ENCODE measurements at places on chromosomes 2 and 18.

DNA sequence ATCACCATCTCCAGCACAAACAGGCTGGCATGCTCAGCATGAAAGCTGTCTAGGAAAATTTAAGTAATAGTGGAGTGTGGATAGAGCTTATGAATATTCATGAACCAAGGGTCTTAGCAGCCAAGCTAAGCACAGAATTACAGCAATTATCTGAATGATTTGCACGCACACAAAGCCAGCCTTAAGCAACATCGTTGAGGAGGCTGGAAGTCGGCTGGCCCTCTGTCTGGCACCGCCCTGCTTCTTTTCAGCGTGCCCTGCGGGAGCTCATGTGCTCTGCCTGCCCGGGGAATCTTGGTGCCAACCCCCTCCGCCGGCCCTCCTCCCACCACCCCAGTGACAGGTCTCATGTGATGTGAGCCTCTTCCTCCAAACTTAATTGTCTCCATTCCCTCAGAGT is 540.1 kb downstream of the CMPK2 start:
- peak; percentile 70 for DNase-seq

DNA sequence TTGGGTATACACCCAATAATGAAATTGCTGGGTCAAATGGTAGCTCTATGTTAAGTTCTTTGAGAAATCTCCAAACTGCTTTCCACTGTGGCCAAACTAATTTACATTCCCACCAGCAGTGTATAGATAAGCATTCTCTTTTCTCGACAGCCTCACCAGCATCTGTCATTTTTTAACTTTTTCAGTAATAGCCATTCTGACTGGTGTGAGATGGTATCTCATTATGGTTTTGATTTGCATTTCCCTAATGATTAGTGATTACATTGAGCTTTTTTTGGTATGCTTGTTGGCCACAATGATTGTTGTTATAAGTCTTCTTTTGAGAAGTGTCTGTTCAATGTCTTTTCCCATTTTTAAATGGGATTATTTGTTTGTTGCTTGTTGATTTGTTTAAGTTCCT is 50.4 kb upstream of the EPAS1 start:
- no peak for DNase-seq

- DNase-seq = no peak
Measured at GRCh38 chr2:228239207-228239906, 57.9 kb upstream of the SPHKAP start.

- DNase-seq = no peak
Measured at GRCh38 chr18:35252466-35252865, 11.6 kb downstream of the ZNF397 start.

GRCh38 chr18:74351354-74351753 is 35.7 kb downstream of the C18orf63 start:
- no peak for DNase-seq

DNA sequence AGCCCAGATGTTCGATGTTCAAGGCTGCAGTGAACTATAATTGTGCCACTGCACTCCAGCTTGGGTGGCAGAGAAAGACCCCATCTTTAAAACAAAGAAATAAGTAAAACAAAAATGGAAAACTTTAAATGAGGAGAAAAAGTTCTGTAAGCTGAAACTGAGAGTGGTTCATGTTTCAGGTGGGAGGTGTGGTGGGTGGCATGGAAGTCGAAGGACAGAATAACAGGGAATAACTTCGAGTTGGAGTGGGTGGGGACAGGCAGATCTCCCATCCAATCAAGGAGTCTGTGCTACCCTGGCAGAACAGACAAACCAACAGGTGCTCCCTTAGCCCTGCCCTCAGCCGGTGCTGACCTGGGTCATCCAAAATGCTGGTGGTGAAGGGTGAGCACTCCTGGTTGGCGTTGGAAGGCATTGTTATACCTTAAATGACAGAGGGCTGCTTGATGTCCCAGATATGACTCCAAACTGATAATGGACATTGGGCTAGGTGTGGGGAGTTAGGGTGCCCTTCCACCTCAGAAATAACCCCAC is 328.4 kb downstream of the DYSF start:
- DNase-seq = no peak

DNA sequence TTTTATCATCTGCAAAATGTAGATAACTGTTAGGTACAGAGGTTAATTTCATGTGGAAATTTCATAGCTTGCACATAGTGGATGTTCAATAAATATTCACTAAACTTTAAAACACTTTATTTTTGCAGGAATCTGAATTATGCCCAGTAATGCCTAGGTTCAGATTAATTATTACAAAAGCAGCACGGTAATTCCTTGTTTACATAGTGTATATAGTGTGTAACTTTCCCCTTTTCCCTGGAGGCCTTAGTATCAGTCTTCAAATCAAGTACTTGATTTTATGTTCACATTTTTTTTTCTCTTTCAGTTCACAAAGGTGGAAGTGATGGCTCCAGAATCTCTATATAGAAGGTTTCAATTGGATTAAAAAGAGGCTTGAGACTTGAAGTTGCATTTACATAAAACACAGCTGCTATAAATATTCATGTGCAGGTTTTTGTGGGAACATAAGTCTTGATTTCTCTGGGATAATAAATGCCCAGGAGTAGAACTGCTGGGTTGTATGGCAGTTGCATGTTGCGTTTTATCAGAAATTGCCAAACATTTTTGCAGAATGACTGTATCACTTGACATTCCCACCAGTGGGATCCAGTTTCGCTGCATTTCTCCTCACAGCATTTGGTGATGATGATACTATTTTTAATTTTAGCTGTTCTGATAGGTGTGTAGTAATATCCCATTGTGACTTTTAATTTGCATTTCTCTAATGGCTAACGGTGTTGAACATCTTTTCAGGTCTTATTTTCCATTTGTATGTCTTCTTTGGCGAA is 27.6 kb upstream of the LGALSL start:
- DNase-seq = no peak

DNA sequence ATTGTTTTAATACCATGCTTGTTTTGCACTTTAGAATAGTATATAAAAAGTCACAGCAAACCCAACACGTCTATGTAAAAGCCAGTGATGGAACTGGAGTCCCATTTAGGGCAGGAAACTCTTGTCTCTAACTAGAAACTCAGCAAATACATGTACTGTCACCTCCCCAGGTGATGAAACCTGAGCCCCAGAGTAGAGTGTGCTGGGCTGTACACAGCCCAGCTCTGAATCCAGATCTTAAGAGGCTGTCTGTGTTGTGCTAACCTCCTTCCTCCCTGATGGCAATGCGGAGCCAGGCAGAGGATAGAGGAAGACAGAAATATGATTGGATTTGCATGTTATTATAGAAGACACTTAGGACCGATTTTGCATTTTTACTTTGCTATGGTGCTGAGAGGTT is 317.5 kb upstream of the TRIB2 start:
- no peak for DNase-seq

DNA sequence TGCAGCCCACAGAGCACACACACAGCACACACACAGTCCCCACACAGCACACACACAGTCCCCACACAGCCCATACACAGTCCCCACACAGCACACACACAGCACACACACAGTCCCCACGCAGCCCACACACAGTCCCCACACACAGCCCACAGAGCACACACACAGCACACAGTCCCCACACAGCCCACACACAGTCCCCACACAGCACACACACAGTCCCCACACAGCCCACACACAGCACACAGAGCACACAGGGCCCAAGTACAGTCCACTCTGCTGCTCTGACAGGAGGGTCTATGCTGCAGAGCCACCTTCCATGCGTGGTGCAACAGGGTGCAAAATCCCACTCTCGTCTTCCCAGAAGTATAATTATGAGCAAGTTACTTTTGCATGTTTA is 240.5 kb upstream of the SALL3 start:
- DNase-seq = no peak

DNA sequence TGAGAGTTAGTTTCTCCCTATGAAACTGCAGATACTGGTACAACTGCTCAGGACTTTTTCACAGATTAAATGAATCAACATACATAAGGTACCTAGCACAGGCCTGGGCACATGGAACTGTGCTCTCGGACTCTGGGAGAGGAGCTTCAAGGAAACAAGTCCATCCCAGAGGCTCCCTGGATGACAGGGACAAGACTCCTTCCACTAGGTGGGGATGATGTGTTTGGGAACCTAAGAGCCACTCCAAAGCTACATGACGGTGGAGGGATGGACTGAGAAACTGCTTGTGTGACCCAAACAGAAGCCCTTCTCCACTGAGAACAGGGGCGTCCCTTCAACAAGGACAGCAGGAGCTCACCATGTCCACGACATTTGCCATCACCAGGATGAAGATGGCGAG is 37.1 kb downstream of the CENPO start:
- no peak for DNase-seq

GRCh38 chr2:186995092-186995491 is 146.1 kb upstream of the ZSWIM2 start:
- DNase-seq = no peak

GRCh38 chr2:24199968-24200590 is 25.2 kb downstream of the FAM228A start:
- DNase-seq = no peak

DNA sequence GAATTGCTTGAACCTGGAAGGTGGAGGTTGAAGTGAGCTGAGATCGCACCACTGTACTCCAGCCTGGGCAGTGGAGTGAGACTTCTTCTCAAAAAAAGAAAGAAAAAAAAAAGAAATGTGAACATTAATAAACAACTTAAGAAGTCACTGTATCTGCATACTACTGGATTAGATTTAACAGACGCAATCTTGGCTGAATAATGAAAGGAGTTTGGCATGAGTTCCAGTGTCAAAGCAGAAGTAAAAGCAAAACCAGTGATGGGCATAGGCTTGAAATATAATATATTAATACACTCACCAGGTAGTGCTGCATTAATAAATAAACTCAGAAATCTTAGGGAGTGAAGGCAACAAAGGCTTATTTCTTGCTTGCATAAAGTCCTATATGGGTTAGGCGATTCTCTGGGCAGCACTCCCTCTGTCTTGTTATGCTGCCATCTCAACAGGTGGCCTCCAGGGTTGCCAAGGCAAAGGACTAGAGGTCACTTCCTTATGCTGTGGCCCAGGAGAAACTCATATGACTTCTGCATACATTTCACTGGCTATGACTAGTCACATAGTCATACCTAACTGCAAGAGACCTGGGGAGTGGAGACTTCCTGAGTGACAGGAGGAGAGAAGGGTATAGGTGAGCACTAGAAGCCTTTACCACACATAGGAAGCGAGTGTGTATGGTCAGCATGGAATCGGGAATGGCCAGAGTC is 296.2 kb upstream of the SPRED2 start:
- DNase-seq = no peak

DNA sequence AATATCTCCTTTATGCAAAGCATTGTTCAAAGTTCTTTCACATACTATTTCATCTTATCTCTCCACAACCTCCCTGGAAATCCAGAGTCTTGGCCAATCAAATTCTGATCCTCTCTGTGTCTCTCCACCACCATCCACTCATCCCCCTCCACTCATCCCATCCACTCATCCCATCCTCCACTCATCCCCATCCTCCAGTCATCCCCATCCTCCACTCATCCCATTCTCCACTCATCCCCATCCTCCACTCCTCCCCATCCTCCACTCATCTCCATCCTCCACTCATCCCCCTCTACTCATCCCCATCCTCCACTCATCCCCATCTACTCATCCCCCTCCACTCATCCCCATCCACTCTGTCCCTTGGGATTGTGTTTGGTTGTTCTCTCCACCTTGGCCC is 101.1 kb downstream of the BCL2 start:
- DNase-seq = no peak

GRCh38 chr18:65753520-65753919 is 2.7 kb downstream of the CDH7 start:
- peak; percentile 51 for DNase-seq

- DNase-seq = no peak
Measured at GRCh38 chr2:64601785-64602391, 51.8 kb downstream of the SERTAD2 start.

GRCh38 chr2:161096336-161096735 is 63.9 kb upstream of the TANK start:
- DNase-seq = peak; percentile 62

DNA sequence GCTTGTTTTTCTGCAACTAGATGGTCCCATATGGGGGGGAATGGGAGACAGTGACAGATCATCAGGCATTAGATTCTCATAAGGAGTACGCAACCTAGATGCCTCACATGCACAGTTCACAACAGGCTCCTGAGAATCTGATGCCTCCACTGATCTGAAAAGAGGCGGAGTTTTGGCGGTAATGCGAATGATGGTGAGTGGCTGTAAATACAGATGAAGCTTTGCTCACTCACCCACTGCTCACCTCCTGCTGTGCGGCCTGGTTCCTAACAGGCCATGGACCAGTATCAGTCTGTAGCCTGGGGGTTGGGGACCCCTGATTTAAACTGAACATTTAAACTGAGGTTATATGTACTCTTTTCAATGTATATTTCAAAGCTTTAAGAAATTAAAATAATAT is 40.7 kb downstream of the SOS1 start:
- DNase-seq = no peak

- no peak for DNase-seq
Measured at GRCh38 chr18:43877616-43878321, 600.5 kb upstream of the SYT4 start.

GRCh38 chr2:82998781-82999180 is 1460.3 kb downstream of the SUCLG1 start:
- no peak for DNase-seq

GRCh38 chr18:54229421-54230059 is 5.1 kb upstream of the MBD2 start:
- no peak for DNase-seq

DNA sequence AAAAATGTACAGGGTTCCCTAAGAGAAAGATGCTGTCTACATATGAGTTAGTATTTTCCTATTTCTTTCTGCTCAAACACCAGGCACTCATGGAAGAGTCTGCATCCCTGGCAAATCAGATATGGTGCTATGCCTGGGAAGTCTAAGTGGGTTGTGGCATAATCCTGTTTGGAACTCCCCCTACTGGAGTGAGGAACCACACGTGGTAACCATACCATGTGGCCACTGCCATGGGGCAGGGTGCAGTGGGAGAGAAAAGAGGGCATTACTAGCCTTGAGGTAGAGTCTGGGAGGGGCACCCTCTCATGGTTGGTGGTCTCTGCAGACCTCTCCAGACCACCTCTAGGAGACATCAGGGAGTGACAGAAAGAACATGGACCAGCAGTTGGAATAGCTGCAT is 257.9 kb upstream of the ATP5MC3 start:
- no peak for DNase-seq

DNA sequence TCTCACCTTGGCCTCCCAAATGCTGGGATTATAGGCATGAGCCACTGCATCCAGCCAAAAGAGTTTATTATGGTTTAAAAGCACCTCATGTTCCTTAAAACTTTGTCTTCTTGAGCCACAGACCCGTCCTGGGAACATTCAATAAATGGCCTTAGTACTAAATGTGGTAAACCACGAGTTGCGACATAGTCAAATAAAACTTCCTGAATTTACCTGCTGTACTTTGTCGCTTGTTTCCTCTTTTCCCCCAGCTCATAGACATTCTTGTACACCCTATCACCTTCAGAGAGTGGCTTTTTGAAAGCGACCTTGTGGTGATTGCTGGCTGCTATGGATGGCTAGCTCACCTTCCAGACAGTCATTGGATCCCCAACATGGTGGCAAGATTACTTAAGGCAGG is 310.4 kb downstream of the LRRTM1 start:
- DNase-seq = no peak

GRCh38 chr2:198890490-198890889 is 567.2 kb downstream of the SATB2 start:
- DNase-seq = no peak

- DNase-seq = no peak
Measured at GRCh38 chr2:175293776-175294175, 112.3 kb upstream of the ATP5MC3 start.
